ENCODE measurements at places on chromosomes 1 and 21.

- no peak for DNase-seq
Observed at GRCh38 chr1:94668528-94668927, 127.0 kb upstream of the F3 start.

- DNase-seq, result no peak
Observed at GRCh38 chr21:42384989-42385388, 10.9 kb downstream of the TMPRSS3 start.

DNA sequence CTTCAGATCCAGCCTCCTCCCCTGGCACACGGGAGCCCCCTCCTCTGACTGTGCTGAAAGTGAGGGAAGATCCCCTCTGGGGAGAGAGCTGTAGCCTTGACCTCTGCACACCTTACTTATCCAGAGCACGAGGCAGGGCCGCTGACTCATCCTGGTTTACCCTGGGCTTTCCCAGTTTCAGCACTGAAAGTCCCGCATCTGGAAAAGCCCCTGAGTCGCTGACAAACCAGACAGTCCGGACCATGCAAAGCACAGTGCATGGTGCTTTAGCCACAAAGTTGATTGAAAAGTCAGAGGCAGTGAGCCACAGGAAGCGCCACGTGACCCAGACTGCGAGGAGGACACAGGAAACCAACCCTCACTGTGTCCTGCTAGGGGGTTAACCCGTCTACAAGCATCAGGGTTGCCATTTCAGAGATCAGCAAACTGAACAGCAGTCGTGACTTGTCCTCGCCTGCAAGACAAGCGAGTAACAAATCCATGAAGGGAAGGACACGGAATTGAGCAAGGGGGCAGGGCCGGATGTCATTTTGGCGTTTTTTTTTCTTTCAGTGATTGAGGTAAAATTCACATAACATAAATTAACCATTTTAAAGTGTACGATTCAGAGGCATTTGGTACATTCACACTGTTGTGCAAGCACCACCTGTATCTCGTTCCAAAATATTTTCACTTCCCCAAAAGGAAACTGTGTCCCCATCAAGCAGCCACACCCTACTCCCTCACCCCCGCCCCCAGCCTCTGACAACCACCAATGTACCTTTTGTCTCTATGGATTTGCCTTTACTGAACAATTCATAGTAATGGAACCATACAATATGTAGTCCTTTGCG, 19.9 kb upstream of the IFNGR2 start:
- peak; percentile 82 for DNase-seq

- no peak for DNase-seq
Observed at GRCh38 chr1:115166531-115167091, 77.3 kb upstream of the TSPAN2 start.

- DNase-seq, result no peak
Observed at GRCh38 chr1:15181564-15181963, 28.0 kb downstream of the TMEM51 start.

- DNase-seq, result no peak
Observed at GRCh38 chr1:23196627-23197328, 20.5 kb downstream of the HTR1D start.

GRCh38 chr21:18529254-18529653, 125.7 kb upstream of the TMPRSS15 start:
- no peak for DNase-seq

DNA sequence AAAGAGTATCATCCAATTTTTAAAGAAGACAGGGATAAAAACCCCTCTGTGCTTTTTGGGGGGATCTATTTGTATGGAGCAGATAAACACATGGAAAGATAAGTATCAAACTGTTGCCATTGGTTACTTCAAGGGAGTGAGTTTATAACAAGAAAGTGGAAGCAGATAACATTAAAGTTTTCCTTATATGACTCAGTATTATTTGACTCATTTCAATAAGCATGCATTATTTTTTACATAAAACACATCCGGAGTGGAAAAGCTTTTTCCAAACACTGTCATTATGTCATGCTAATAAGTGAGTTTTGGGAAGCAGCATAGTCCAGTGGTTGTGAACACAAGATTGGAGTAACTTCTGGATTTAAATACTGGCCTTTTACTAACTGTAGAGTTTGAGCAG, 452.2 kb downstream of the LTN1 start:
- no peak for DNase-seq

GRCh38 chr1:66563094-66563800, 29.3 kb downstream of the SGIP1 start:
- DNase-seq, result no peak

GRCh38 chr1:207397525-207397926, 56.6 kb upstream of the CR2 start:
- no peak for DNase-seq

- no peak for DNase-seq
Observed at GRCh38 chr1:7476402-7476801, 294.7 kb upstream of the VAMP3 start.

DNA sequence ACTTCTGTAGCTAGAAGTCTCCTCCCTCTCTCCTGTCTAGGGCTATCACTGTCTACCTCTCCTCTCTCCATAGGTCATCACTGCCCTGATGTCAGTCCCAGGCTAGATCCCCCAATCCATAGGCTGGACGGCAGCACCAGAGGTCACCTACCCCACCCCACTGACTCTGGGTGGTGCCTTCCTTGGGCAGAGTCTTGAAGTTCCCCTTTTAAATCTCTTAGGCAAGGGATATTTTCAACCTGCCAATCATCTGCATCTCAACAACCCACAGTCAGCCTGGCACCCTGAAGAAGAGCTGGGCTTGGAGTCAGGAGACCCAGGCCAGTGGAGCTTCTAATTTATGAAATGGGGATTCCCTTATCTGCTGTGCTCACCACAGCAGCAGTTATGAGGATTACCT, 13.2 kb downstream of the MYBPH start:
- DNase-seq, result no peak

- no peak for DNase-seq
Observed at GRCh38 chr1:45890078-45890477, 86.7 kb downstream of the MAST2 start.

GRCh38 chr1:233097959-233098580, 147.7 kb downstream of the NTPCR start:
- DNase-seq, result no peak

- DNase-seq, result no peak
Observed at GRCh38 chr21:37828991-37829390, 87.3 kb downstream of the KCNJ6 start.

GRCh38 chr1:39332828-39333227, 128.3 kb downstream of the MACF1 start:
- no peak for DNase-seq

- DNase-seq, result no peak
Observed at GRCh38 chr1:14810595-14811361, 212.3 kb downstream of the KAZN start.

DNA sequence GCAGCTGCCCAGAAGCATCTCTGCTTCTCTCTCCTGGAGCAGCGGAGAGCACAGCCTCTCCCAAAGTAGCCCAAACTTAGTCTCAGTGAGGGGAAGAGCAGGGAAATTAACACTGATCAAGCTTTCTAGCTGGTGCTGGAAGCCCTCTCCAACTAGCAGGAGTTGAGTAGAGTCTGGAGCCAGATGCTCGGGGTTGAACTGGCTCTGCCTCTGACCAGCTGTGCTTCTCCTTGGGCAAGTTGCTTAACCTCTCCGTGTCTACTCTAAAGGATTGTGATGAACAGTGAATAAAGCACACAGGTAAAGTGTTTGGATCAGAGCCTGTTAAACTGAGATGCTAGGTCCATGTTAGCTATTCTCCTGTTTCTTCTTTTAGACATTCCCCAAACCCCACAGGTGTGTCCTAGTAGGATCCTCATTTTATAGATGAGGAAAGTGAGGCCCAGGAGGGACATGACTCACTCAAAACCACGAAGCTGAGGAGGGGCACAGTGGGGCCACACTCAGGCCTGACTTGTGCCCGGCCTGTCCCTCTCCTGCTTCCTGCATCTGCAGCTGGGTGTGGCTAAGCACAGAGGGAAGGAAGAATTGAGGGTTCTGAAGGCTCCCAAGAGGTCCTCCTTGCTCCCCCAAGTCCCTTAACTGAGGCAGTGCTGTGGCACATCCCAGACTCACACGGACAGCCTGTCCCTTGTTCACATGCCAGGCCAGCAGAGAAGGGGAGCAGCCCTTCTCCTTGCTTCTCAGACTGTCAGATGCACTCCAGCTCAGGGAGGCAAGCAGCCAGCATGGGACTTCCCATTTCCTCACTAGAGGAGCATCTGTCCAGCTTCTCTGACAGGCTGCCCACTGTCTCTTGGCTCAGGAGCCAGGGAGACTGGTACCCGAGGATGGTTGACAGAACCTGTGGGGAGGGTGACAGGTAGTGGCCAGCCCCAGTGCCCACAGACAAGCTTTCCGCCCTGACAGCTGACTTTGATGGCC, 152.0 kb upstream of the IGSF21 start:
- no peak for DNase-seq

DNA sequence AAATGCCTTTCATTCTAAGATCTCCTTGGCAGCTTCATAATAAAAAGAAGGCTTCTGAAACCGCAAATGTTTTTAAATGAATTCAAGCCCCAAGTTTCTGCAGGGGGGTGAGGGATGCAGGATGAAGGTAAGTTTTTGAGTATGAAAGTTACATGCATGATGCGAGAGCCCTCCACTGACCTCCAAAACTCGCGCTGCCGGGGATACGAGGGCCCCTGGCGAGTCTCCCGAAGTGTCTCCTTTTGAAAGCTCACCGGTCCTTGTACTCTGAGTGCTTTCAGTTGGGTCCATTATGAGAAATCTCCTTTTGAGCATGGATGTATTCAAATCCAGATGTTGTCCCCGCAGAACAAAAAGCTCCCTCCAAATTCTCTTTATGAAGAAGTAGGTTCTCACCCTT, 18.9 kb upstream of the ZC3H12A start:
- DNase-seq, result no peak

DNA sequence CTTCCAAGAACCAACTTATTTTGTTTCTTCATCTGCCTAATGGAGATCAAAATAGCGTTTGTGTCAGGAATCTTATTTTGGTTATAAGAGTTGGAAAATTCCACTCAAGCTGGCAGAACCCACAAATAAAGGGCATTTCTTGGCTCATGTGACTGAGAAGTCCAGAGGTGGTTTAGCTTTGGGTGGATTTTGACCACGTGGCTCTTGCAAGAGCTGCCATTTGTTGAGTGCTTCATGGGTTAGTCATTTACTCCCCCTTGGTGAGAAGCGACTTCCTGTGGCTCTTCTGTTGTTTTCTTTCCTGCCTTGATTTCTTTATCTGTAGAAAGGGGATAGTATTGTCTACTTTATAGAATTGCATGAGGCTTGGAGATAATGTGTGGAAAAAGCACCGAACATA, 9.5 kb upstream of the RNF186 start:
- no peak for DNase-seq

GRCh38 chr1:88890791-88891317, 513 bp downstream of the GTF2B start:
- no peak for DNase-seq

- DNase-seq, result peak; percentile 75
Observed at GRCh38 chr1:66335859-66336640, 197.9 kb upstream of the SGIP1 start.

DNA sequence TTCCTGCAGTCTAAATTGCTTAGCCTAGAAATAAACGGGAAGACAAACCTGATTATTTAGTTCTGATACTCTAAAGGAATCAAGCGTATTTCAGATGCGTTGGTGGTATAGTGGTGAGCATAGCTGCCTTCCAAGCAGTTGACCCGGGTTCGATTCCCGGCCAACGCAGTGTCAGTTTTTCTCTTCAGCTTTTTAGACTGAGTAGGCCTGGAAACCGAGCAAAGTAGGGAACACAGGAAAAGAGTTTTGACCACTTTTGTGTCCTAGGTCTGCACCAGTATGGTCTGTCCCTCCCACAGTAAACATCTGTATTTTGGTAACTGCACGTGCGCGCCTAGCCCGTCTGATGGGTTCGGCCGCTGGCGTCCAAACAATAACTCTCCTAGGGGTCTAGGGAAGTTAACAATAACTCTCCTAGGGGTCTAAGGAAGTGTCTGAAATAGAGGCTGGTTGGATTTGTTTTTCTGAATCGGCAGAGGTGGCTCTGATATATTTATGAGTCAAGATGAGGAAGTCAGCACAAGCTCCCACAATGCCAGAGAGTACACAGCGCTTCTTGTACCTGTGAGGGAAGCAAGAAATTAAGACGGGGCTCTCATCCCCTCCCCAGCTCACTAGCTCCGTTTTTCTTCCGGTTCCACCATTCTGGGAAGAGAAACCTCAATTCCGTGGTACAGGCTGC, 15.6 kb upstream of the HJV start:
- peak; percentile 92 for DNase-seq

- no peak for DNase-seq
Observed at GRCh38 chr1:102420034-102420433, 423.3 kb upstream of the OLFM3 start.

DNA sequence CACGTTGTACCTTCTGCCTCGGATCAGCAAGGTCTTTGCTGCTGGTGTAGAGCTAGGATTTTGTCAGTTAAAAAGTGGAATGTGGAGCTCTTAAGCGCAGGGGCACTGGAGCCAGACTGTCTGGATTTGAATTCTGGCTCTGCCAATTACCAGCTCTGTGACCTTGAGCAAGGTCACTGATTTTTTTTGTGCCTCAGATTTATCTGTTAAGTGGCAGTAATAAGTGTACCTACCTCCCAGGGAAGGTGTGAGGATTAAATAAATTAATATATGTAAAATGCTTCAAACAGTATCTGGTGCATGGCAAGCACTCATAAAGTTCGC, 40.3 kb downstream of the UBE2U start:
- no peak for DNase-seq

GRCh38 chr1:53553734-53554509, 94.7 kb downstream of the DMRTB1 start:
- no peak for DNase-seq

DNA sequence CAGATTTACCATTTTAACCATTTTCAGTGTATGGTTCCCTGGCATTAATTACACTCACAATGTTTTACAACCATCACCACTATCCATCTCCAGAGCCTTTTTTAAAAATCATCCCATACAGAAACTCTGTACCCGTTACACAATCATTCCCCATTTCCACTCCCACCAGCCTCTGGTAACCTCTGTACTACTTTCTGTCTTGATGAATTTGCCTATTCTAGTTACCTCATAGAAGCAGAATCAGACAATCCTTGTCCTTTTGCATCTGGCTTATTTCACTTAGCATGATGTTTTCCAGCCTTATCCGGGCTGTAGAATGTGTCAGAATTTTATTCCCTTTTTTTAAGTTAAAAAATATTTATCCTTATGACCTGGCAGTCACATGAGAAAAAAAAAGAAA, 33.0 kb downstream of the PGM1 start:
- no peak for DNase-seq

DNA sequence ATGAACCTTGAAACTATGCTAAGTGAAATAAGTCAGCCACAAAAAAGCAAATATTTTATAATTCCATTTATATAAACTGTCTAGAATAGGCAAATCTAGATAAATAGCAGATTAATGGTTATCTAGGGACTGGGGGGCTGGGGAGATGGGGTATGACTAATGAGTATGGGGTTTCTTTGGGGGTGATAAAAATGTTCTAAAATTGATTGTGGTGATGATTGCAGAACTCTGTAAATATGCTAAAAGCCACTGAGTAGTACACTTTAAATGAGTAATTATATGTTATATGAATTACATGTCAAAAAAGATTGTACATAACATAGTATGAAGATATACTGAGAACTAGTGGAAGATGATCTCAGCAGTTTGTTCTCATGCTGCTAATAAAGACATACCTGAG, 675.0 kb downstream of the KIF26B start:
- DNase-seq, result no peak

Data from activated CD8-positive, alpha-beta memory T cell treated with anti-CD3 and anti-CD28 coated beads, Interleukin-2, amount 50 U/mL, for 48 hours (primary cell).